T-helper 17 cell (primary cell): ENCODE measurements at places on chromosomes 7 and 10.
A peak's percentile ranks its signal among the peaks of the same experiment; 100 is the strongest.

DNA sequence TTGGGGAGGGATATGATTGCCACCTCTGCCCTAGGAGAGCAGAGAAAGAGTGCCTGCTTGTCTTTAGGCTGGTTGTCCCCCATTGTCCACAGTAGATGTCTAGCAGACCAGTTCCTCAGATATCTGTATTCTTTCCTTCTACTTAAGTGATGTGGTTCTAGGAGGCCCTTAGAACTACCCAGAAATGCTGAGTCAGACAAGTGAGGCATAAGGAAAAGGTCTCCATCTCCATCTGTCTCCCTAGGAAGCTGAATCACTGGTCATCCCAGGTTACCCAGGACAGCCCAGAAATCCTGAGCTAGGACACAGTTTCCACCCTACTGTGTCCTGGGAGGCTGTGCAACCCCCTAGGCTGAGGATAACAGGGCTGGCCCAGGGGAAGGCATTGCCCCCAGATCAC, 93.4 kb upstream of the INHBA start:
- DNase-seq: no peak

- DNase-seq: no peak
Observed at GRCh38 chr7:158255558-158255957, 332.1 kb downstream of the PTPRN2 start.

GRCh38 chr7:116591202-116592040, 66.6 kb downstream of the CAV1 start:
- DNase-seq: no peak

DNA sequence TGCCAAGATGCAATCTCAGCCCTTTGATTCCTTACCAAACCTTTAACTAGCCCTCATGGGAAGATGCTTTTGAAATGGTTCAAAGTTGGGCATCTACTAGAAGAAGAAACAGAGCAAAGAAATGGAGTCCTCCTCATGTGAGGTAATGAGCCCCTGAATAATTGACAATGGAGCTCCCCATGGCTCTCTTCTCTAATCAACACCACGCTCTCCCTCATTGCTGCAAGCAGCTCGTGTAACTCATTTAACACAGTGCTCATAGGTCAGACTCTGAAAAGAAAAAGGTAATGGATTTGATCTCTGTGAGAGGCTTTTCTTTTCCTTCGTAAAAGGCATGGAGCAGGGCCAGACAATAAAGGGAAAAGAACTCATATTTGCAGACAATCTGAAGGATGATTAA, 312.8 kb downstream of the PHTF2 start:
- DNase-seq: no peak

DNA sequence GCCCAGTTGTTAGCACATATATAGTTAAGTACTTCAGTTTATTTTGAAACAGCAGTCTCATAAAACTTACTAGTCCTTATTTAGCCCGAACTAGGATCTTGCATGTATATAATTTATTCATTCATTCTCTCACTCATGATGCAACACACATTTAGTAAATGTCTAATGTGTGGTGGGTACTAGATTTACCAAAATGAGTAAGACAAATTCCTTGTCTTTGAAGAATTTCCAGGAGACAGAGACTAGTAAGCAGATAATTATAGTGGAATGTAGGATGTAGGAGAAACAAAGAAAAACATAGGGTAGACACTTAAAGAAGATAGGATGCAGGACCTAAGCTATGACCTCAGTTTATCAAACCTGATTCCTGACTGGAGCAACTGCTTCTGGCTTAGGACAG, 120.2 kb upstream of the AMPH start:
- DNase-seq: no peak

DNA sequence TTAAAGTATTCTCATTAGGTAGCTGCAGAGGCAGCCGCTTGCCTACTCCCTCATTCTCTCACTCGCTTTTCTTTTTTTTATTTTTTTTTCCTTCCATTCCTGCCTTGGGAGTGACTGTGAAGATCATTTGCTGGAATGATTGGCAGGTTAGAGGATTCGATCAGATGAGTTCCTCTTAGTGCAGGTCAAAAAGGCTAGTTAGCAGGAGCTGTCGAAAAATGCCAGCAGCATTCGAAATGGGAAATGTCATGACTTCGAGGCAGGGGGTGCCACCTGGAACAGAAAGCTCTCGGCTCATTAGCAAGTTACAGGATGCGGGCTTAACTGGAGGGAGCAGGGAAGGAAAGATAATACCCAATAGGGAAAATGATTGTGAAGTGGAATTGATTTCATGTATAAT, 137.5 kb upstream of the FZD1 start:
- DNase-seq: no peak

- DNase-seq: no peak
Observed at GRCh38 chr7:28395831-28396230, 16.5 kb upstream of the CREB5 start.

GRCh38 chr7:36127075-36127740, 25.8 kb upstream of the EEPD1 start:
- no peak for DNase-seq

- DNase-seq: no peak
Observed at GRCh38 chr10:79381804-79382221, 34.5 kb downstream of the PPIF start.

DNA sequence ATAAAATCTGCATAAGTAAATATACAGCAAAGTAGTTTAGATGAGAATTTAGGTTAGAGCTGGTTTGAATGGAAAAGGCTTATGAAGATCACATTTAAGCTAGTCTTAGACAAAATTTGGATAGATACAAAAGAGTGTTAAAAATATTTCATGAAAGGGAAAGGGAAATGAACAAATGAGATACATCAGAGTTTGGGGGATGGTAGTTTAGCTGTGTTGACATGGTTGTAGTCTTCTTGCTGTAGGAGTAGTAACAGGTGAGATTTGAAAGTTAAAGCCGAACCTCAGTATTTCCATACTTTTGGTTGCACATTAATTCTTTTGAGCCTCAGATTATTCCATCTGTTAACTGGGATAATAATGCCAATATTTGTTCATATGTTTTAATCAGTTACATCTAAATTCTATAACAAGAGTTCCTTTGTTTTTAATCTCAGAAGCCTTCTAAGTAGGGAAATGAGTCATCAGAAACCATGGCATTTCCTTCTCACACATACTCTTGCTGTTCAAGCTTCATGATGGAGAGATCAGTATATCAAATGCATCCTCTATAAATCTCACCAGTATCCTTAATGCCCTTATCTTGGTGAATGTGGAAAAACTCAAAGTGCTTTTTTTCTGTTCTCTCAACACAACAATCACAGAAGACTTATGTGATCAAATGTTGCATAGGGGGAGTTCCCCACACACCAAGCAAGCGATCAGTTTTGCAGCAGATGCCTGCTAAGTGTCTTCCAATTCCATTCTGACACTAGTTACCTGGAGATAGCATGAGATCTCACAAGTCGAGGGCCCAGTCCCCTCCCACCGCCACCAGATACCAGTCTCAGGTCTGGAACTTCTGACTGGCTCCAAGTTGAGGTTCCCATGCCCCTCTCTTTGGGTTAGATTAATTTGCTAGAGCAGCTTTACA, 84.7 kb downstream of the MAPK8 start:
- no peak for DNase-seq

DNA sequence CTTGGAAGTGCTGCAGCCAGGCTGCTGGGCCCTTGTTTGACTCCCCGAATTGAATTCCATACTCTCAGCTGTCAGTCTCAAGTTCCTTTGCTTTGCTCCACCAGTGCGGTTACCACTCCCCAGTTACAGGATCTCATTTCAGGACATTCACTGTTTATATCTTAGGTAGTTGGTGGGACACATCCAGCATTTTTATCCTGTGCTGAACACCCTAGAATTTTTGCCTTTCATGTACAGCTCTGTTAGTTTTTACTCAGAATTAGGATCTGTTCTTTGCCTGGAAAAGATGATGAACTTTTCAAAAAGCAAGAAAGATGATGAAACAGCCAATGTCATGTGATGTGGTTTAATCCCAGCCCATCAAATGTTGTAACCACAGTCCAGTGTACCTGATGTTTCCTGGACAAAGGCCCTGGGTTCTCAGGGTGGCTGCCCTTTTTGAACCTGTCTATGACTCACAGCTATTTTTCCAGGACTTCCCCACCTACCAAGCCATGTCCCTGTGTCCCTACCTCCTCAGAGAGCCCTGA, 149.7 kb downstream of the NOC3L start:
- no peak for DNase-seq

DNA sequence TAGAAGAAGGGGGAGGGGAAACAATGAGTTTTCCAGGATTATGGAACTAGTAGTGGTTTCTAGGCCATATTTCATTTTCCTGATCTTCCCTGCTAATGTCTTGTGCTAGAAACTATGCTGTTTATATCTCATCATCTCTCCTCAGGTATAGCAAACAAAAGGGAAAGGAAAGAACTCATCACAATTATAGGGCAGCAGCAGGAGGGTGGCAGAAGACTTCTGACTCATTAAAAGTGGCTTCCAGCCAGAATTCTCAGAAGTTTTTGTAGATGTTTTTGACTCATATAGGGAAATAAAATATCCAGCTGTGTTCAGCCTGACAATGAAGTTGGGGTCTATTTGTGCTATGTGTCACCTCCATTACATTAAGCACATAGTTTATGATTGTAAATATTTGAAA, 6.5 kb downstream of the AHR start:
- peak; percentile 12 for DNase-seq

GRCh38 chr7:81776161-81776560, 6.3 kb upstream of the HGF start:
- no peak for DNase-seq

GRCh38 chr10:27724287-27724686, 21.3 kb downstream of the MKX start:
- no peak for DNase-seq

DNA sequence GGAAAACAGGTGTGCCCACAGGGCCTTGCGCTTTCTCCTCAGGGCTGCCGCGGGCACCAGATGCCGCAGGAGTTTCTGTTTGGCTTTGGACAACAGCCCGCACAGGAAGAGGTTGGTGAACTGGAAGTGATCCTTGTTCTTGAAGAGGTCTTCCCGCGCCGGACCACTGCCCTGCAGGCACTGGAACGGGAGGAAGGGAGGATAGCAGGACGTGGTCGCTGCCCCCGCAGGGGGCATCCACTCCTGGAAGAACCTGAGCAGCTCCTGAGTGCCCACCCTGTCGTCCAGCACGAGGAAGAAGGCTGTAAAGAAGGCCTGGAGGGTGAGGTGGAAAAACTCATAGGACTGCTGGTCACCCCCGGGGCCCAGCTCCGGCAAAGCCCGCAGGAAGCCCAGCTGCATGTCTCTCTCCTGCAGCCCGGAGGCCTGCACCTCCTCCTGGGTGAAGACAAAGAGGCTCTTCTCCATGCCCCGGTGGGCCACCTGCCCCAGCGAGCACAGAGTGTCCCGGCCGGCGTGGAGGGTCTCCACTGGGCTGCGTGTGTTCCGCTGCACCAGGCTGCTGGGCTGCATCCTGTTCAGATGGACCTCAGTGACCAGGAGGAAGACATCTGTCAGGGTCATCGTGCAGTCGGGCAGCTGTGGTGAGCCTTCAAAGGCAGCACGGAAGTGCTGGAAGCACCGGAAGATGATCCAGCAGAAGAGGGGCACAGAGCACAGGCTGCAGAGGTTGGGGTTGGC, 26.9 kb downstream of the NOD1 start:
- DNase-seq: no peak

DNA sequence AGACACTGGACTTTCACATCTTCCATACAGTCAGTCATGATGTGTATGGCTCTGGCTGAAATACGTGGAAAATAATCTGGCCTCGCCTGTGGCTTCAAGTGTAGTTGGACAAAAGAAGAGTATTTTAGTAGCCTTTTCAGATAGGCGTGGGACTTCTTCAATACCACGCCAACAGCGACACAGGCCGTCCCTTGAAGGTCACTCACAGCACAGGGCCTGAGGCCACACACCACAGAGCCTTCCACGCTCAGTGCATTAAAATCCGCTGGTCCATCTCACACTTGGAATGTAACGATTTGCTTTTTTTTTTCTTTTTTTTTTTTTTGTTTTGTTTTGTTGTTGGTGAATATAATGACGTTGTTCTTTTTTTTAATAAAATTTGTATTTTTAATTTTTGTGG, 51.8 kb upstream of the SUN1 start:
- DNase-seq: no peak

DNA sequence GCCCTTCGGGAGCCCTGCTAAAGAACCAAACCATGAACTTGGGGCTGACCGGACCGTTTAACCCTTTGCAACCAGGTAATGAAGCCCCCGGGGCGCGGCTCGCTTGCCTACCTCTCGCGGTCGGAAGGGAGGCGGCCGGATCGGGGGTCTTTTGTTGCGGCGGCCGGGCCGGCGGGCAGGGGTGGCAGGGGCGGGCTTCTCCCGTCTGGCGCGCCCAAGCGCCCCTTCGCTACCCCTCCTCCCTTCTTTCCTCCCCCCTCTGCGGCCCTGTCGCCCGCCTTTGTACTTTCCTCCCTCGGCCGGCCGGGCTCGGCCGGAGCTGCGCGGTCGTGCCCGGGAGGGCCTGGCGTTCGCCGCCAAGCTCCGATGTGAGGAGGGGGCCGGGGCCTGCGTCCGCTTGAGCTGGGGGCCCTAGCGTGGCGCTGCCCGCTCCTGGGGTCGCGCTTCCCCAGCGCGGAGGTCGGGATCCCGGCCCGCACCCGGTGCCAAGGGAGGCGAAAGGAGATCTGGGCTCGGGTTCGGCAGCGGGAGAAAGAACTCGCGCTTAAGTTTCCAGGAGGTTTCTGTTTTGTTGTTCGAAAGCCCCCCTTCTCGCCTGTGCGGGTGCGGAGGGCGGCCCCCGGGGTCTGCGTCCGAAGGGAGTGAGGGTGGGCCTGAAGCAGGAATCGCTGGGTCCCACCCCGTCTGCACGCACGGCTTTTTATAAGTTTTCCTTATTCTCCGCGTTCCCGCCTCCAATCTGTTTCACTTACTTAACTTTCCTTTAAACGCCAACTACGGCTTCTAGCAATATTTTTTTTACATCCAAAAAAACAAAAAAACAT, 436.8 kb upstream of the GALNT17 start:
- DNase-seq: no peak

GRCh38 chr7:27148031-27148755, 619 bp upstream of the HOXA6 start:
- no peak for DNase-seq

- DNase-seq: no peak
Observed at GRCh38 chr7:151856098-151856497, 20.8 kb downstream of the PRKAG2 start.

DNA sequence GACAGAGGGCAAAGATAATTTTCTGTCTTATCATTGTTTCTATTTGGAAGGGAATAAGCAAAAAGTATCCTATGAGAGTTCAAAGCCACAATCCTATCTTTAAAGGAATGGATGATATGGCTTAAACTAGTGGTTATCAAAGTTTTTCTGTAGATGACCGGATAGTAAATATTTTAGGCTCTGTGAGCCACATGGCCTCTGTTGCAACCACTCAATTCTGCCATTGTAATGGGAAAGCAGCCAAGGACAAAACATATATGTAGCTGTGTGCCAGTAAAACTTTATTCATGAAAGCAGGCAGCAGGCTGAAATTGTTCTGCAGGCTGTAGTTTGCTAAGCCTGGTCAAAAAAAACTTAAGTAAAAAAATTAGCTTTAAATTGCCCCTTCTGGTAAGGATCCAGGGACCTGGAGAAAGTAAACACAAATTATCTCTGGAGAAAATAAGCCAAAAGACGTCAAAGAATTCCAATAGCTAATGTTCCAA, 73.3 kb downstream of the THSD7A start:
- DNase-seq: no peak

GRCh38 chr10:124095096-124095495, 1.7 kb upstream of the CHST15 start:
- DNase-seq: no peak
